ENCODE measurements at places on chromosomes 13 and 19.

- peak; percentile 78 for DNase-seq
These were observed 7.6 kb downstream of the EGLN2 start for GRCh38 chr19:40806423-40807146.

DNA sequence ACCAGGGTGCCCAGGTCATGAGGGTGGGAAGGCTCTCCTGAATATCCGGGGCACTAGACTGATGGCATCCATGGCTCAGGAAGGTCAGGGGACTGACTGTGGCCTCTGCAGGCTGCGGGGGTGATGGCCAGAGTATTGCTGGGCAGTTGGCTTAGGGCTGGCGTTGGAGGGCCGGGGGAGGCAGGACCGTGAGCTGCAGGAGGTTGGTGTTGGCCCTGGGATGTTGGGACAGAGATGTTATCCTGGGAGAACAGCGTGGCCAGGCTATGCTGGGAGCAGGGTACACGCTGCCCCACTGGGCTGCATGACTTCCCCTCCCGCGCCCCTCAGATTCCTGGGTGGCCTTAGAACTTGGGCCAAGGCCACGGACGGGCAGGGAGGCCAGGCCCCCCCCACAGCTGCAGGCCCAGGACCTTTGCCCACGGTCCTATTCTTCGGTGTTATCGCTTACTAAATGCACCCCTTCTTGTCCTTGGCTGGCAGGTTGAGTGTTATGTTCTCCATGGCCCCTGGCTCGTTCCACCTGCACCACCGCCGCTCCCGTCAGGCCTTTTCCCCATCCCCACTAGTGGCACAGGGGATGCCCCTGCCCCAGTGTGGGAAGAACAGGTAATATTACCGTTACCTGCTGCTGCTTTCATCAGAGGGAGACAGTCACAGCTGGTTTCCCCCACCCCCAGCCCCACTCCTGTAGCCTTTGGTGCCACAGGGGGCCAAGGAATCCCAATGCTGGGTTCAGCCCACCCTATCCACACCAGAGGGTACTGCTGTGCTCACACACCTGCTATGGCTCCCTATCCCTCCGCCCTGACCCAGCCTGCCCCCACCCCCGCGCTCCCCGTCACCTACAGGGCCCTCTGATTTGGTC lies 3.2 kb upstream of the ISYNA1 start:
- DNase-seq, result no peak

DNA sequence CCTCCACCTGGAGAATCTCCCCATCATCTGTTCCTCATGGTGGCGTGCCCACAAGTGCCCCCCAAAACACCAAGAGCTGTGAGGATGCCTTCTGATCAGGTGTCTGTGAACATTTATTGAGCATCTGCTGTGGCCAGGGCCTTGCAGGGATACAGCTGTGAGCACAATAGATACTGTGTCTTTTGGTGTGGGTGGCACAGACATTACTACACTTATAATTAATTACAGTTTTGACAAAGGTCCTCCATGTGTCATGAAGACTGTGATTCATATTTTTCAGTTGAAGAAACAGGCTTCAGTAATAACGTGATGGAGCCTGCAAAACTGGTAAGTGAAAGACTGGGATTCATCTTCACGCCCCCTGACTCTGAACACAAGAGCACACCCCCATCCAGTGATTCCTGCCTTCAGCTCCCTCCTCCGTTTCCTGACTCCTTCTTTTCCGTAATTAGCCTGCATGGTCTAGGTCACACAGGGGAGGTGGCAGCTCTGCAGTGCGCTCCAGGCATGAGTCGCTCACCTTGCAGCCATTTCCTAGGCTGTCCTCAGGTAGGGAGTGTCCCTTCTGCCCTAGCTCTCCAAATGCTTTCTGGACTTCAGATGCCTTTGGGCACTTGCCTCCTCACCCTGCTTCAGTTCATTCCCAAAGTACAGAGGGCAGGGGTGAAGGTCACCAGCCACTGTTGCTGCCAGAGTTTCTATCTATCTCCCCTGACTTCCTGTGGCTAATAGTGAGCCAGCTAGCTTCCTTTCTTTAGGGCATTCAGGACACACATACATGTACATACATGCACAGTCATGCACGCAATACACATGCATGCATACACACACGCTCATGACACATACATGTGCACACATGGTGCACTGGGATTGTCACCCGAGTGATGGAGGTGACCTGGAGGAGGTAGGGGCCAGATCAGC lies 66.5 kb downstream of the SIAH3 start:
- DNase-seq, result no peak

DNA sequence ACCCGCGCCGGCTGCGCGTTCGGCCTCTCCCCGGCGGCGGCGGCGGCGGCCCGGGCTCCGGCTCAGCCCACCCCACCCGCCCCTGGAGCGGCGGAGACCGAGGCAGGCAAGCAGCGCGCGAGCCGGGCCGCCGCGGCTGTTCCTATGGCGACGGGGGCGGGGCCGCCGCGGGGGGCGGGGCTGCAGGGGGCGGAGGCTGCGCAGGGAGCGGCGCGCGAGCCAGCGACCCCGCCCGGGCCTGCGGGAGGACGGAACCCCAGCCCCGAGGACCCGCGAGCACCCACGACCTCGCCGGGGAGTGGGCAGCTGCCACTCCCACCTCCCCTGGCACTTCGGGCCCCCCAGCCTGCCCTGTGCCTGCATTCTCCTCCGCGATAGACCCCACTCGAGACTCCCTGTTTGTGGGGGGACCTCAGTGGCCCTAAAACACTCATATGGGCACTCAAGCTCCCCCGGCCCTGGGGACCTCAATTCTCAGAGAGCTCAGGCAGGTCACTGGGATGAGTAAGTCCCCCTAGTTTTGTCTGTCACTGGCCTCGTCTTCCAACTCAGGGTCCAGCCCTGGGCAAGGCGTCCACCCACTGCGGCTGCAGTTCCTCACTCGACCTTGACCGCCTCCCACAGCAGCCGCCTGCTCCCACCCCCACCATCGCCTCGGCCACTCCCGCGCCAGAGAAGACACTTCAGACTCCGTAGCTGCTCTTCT lies at the start of gene CTXN1:
Gene CTXN1, minus strand, starts transcription at position 115 of the 706 bp plus-strand sequence. CDS start 597 bp downstream, outside the sequence.
- no peak for DNase-seq

DNA sequence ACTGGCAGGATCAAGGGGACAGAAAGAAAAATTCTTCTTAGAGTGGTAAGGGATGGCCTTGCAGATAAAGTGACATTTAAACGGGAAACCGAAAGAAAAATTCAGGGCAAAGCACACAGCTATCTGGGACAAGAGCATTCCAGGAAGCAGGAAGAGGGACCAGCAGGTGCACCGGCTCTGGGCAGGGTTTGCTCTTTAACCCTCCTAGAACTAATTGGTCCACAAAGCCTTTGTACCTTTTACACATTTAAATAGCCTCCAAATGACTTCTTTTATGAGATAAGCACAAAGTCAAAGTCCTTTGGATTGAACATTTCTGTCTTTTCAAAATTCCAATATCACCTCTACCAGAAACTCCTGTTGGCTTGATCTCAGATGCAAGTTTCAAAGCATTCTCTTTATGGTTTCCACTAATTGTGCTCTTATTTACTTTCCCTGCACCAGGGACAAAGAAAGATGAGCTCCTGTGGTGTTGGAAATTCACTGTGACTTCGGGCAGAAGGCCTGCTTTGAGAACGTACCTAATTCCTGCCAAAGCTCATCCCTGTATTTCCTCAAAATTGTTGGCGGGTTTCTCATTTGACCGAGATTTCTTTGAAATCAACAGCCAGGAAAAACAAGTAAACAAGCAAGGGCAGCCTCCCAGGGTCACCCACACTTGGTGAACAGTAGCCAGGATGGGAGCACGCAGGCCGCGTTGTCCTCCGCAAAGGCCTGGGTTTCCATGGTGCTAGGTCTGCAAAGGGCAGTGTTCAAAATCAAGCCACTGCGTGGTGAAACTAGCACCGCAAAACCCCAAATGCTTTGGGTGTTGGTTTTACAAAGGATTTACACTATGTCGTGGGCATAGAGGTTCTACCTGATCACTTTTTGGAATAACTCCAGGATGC lies 98.6 kb downstream of the IRS2 start:
- no peak for DNase-seq

DNA sequence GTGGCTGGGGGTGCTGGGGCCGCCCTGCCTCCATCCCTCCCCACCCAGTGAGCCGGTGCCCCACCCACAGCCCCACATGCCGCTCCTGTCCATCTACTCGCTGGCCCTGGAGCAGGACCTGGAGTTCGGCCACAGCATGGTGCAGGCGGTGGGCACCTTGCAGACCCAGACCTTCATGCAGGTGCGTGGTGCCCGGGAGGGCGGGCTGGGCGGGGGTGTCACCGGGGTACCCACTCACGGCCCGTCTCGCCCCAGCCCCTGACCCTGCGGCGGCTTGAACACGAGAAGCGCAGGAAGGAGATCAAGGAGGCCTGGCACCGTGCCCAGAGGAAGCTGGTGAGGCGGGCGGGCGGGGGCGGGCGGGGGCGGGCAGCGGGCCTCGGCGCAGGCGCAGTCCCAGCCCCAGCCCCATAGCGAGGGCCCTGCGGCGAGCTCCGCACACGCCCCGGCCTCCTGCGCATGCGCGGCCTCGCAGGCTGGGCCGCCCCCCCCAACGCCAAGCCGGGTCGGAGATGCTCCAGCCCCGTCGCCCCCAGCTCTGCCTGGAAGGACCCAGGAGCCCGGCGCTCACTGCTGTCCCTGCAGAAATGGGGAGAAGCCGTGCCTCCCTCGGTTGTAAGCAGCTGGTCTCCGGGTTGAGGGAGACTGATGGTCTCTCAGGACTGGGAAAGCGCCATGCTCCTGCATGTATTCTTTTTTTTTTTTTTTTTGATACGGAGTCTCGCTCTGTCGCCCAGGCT lies 7.7 kb downstream of the ARHGAP45 start:
- peak; percentile 91 for DNase-seq

DNA sequence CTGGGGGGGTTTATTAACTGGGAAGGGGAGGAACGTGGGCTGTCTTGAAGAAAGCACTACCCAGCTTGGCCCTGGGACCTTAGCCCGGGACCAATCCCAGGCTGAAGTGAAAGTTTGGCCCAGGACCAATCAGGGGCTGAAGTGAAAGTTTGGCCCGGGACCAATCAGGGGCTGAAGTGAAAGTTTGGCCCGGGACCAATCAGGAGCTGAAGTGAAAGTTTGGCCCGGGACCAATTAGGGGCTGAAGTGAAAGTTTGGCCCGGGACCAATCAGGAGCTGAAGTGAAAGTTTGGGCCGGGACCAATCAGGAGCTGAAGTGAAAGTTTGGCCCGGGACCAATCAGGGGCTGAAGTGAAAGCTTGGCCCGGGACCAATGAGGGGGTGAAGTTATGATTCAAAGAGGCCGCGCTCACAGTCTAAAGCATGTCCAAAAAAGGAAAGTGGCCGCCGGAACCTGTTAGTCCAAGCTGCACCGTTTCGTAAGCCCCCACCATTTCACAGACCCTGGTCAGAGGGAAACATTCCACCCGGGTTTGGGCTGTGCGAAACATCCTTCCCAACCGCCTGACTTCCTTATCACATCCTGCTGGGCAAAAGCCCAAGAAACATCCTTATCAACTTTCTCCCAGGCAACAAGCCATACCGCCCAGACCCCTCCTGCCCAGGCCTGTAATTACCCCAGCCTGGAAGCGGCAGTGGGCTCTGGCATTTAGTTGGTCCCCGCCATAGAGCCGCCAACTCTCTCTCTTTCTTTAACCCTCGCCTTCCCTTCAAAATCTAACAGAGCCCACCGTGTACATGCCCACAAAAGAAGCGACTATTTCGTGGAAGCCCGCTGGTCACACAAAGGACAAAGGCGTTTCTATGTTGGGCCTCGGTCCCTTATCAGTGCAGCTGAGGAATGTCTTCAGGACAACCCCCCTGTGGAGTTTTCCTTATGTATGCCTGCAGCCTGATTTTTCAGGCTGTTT lies 1.1 kb downstream of the ZNF850 start:
- DNase-seq, result peak; percentile 95

DNA sequence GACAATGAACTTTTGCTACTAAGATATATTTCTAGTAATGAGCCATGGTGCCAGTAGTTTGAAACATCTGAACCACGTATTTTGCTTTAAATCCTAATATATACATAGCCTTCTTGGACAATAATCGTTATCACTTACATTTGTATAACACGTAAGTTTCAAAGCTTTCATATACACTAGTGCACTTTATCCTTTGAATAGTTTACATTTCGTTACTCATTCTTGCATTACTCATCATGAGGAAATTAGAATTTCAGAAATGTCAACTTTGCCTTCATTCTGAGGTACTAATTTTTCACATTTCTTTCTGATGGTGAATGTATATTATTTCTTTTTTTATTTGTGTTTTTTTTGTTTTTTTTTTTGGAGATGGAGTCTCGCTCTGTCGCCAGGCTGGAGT lies 5.8 kb downstream of the KBTBD7 start:
- no peak for DNase-seq
